ENCODE measurements at places on chromosomes 1 and 21.

DNA sequence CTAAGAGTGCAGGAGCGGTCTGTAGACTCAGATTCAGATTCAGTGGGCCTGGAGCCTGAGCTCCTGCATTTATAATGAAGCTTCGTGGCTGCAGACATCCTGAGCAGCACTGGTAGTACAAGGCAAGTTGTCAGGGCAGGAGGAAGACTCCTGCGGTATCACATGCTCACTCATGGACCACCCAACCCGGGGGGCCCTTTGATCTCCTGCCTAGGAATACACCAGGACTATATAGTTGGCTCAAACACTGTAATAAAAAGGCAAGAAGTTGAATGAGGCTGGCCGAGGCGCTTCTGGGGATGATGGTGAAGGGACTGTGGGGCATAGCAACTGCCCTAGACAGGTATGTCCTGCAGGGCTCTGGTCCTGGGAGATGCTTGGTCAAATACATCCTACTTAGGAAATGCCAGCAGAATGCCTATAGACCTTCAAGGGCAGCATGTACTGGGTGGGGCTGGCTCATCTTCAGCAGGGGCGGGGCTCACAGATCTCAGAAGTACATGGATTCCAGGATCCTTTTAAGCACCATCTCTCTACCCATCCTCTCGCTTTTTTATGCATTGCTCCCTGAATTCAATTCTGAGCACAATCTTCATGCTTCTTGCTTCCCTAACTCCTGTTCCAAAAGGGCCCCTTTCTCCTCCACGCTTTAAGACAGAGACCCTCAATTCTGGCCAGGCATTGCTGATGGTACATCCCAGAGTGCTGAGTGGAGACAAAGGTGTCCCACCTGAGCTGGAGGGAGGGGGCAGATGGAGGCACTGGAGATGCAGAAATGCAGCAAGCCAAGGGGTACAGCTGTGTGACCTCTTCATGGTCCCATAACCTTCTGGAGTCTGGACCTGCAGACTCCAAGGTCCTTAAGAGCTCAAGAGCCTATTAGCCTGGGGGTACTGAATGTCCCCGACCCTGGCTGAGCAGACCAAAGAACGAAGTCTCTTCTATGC lies 2.1 kb upstream of the RAP1GAP start:
- no peak for DNase-seq

- no peak for DNase-seq
Observed at GRCh38 chr1:199843861-199844260, 183.6 kb upstream of the NR5A2 start.

DNA sequence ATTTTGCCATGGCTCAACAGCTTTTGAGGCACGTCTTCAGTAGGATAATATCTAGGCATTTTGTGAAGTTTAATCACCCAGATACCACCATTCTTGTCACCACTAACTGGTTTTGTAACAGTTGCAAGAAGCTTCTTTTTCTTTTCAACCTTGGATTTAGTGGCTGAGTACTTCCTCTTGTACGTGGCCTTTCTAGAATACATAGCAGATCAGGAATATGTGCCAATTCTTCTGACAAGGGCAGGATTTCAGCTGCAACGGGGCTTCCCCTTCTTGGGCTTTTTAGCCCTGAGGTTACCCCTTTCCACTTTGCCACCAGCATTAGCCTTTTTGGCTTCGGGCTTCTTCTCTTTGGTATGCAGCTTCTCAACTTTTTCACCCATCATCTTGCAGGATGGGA lies 79.3 kb upstream of the WARS2 start:
- DNase-seq, result no peak

DNA sequence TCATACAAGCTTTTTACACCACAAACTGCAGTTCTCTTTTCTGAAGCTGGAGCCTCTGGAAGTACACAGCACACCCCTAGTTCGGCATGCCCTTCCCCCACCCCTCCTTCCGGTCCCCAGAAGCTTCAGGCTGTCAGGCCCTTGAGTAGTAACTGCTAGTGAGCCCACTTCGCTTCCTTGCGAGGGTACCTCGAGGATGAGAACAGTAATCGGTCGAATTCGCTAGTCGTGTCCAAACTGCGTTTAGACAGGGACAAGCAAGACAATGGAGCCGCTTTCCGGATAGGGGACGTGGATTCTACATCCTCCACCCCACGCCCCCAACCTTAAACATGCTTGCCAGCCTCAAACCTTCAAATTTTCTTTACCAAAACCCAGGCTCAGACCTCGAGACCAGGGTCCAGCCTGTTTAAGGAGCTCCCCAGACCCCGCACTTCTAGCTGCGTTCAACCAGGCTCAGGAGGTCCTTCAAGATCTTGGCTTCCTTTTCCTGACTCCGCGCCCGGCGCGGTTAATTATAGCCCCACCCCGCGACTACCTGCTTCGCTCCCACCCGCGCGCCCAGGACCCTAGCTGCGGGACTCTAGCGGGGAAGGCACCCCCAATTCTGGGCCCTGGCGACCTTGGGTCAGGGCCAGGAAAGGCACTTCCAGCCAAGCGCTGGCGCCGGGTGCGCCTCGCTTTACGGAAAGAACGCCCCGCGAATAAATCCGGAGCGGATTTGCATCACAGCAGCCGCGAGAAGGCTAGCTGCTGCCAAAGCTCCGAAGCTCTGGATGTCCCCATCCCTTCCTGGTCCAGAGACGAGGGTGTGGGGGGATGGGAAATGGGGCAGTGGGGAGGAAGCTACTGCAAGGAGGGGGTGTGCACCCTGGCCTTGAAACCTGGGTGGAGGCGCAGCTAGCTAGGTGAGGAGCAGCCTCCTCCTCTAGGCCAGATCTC lies 8.1 kb upstream of the TSPAN1 start:
- no peak for DNase-seq

DNA sequence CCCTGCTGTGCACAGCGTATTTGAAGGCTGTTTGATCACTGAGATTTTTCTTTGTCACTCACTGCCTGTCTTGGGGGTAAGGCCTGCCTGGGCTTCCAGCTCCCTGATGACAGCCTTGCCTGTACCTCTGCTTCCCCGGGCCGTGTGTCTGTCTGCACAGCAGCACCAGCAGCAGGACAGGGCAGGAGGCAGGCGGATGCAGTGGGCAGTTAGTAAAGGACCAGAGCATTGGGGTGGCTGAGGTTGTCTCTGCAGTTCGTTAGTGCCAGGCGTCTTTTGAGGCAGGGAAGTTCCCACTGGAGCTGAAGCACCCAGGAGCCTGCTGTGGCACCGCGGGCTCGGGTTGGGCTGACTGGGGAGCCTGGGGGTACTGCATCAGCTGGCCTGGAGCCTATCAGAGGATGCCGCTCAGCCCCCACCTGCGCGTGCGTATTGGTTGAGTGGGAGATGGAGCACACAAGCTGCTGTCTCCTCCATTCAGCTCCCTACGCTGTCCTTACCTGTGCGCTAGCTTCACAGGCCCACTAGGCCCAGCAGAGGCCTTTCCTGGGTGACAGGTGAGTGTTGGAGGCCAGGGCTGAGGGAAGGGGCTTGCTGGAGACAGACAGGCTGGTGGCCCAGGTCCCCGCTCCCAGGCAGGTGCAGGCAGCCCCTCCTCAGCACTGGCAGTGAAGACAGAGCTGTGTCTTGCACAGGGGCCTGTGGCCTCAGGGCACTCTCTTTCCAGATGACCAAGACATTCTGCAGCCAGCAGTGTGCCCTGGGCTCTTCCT lies 28.2 kb downstream of the SNAP47 start:
- DNase-seq, result no peak

- no peak for DNase-seq
Observed at GRCh38 chr1:11470912-11471311, 8.0 kb upstream of the DISP3 start.

DNA sequence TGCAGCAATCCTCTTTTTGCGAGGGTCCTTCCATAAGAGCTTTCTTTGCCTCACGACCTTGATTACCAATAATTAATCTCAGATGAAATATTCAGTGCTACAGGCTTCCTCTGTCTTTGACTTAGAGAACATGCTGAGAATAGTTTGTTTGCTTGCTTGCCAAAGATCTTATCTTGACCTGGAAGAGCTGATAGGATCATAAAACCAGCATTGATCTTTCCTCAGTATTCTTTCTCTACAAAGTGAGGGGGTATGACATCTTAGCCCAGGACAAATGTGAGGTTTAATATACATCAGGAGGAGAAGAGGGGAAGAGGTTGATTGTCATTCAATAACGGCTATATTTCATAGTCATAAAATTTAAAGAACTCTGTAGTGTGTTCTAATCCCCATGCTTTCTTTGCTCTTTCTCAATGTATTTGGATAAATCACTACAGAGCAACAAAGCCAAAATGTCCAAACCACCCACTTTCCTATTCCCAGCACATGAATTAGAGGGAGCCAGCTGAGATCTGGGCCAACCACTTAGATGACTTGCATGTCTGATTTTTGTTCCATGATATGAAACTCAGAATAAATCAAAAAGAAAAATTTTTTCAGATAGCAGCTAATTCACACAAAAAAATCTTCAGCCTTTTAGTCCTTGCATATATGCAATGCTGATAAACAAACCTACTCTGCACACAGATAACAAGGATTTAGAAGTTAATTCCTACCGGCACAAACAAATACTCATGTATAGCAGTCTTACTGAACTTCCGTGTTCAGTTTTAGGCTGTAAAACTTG lies 50.5 kb upstream of the IPO9 start:
- no peak for DNase-seq

- peak; percentile 29 for DNase-seq
Observed at GRCh38 chr1:230632273-230632873, 9.9 kb upstream of the COG2 start.

DNA sequence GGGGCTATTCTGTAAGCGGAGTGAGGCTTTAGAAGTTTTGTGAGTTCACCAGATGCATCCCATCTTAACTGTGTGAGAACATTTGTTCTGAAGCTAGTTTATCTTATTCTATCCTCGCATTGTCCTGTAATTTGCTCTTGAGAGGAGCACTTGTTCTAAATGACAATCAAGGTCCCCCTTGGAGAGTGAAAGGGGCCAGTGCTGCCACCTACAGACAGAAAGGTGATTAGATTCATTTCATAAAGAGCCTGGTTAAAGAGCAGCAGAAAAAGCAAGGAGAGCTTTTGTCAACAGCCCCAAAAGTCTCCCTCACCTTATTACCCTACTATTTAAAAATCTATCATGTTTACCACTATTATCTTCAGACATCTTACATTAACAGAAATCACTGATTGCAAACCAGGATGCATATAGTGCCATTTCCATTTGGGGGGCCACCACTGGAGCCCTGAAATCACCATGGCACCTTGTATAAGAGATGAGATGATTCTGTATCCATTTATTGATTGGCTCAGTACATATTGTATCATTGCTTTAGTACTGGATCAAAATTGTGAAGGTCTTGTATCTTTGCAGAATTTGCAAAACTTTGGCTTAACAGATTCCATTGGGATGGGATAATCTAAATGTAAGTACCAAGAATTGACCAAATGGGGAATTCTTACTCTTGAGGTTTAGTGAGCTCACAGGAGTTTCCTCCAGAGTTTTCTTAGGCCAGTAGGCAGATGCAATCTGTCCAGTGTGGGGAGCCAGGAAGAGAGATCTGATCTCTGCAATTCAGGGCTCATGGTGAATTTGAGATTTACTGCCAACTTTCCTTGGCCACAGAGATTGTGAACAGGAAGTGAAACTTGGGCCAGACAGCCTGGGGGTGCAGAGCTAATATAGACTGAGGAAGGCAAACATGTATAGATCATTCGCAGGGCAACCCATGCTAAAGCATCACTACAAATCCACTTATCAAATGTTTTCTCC lies 64.3 kb upstream of the TRABD2B start:
- peak; percentile 76 for DNase-seq

- no peak for DNase-seq
Observed at GRCh38 chr1:170893655-170894297, 41.6 kb upstream of the MROH9 start.

DNA sequence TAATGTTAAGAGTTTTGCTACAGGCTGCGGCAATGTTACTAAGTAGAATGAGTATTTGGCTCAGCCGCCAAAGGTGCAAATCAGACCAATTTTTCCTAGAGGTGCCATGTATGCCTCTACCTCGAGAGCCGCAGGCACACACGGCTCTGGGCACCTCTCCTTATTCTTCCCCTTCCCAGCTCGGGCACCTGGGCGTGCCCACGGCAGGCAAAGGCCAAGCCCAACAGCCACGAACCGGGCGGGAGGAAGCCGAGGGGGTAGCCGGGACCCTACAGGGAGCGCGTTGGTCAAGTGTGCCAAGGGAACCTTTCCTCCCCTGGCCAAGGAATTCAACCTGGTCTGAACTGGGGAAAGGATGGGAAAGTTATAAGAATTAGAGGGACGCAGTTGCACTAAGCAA lies 31.0 kb downstream of the LRRC3 start:
- DNase-seq, result no peak

DNA sequence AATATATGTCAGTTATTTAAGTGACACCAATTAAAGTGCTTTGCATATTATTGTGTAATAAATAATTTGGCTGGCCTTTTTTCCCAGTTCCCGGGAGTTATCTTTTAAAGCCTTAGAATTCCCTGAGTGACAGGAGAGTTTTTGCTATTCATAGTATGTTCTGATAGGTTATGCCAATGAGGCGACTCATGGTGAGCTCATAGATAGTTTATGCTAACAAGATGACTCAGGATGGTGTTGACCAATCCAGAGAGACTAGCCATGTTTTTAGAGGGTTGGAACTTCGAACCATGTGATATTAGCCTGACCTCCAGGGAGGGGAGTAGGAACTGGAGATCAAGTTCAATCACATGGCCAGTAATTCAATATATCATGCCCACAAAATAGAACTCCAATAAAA lies 310.8 kb downstream of the USP25 start:
- no peak for DNase-seq

GRCh38 chr1:101330427-101331130 lies 93.8 kb downstream of the S1PR1 start:
- DNase-seq, result no peak

GRCh38 chr21:39224930-39225329 lies 41.7 kb upstream of the PSMG1 start:
- DNase-seq, result no peak

DNA sequence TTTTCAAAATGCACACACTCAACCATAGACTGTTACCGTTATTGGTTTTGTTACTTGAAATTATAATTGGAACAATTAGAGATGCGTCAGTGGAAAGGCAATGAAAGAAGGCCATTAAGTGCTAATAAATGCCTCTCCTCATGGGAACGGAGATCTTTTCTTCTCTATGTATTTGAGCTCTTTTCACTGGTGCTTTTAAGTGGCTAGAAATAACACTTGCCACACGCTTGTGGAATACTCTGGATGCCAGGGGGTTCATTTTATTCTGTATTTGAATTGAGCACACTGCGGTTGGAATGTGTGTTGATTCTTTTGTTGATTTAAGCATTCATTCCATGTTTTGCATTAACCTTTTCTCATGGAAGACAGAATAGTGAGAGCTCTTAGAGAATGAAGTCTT lies 68.4 kb downstream of the DNM3 start:
- DNase-seq, result no peak

GRCh38 chr1:41419584-41420295 lies 58.5 kb downstream of the FOXO6 start:
- DNase-seq, result no peak

GRCh38 chr21:35953597-35953996 lies 106.7 kb downstream of the SETD4 start:
- DNase-seq, result peak; percentile 33

- DNase-seq, result no peak
Observed at GRCh38 chr1:199020904-199021303, 382.1 kb downstream of the PTPRC start.

DNA sequence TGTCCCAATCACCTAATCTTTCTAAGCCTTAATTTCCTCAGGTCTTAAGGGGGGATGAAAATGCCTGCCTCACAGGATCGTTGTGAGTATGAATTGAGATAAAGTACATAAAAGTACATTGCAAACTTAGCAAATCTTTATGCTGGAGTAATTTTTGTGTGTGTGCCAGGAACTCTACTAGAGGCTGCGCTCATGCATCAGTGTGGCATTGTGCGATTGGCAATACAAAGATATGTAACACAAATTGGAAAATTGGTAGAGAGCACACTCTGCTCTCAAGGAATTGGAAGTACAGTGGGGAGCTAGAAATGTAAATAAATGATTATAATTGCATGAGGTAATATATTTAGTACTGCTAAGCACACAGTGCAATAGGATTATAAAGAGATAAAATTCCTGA lies 398.3 kb downstream of the DUSP10 start:
- DNase-seq, result no peak
